ENCODE measurements at places on chromosomes 4 and X. TPM values are rescaled to one million over a fixed set of nuclear protein-coding genes. Genes with fewer than 3 reads are reported as not detected.

DNA sequence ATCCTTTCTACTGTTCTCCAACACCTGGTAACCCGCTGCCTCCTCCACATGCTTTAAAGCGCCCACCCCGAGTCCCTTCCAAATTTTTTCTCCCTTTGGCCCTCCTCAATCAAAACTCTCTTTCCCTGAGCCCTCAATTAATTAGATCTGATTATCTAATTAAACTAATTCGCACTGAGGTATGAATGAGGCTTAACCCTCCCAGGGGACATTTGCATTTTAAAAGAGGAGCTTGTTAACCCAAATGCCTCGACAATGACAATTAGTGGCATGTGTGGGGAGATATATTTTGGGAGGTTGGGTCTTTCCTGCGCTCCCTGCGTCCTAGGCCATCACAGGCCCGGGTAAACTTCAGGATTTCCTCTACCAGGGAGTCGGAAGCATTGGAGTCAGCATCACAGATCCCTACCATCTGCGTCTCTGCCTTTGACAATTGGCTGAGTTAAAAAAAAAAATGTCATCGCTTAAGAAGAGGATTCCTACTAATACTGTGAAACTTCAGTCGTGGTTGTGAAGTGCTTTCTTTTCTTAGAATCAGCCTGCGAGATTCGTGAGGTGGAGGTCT lies 50.6 kb downstream of the TENM3 start:
- no peak overlapping the region for H3K27ac ChIP-seq
- H3K4me3 ChIP-seq, result no peak overlapping the region
- no peaks in the 10 kb centered on the region for H3K27me3 ChIP-seq
- H3K4me1 ChIP-seq, result peaks cover 8% of the 10 kb centered on the region
- peak; percentile 30 for DNase-seq
- no peaks in the 10 kb centered on the region for H3K36me3 ChIP-seq

DNA sequence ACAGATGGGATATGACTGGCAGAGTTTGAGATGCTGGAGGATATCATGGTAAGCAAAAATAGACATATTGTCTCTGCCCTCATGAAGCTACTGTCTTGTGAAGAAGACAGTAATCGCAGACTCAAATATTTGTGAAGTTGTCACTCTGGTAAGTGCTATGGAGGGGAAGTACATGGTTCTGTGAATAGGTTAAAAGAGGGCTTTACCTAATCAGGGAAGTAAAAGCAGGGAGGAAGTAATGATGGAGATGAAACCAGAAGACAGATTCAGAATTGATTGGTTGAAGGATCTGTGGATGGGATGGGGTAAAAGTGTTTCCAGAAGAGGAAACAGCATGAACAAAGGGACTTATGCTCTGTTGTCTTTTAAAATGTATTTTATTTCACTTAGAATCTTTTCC lies 19.3 kb upstream of the MAGED1 start:
- H3K27ac ChIP-seq, result no peak overlapping the region
- no peaks in the 10 kb centered on the region for H3K4me1 ChIP-seq
- peaks cover 7% of the 10 kb centered on the region for H3K36me3 ChIP-seq
- no peaks in the 10 kb centered on the region for H3K27me3 ChIP-seq
- no peak overlapping the region for H3K4me3 ChIP-seq

GRCh38 chrX:63250253-63250868 lies 100.8 kb downstream of the SPIN4 start:
- H3K36me3 ChIP-seq, result no peaks in the 10 kb centered on the region
- H3K27ac ChIP-seq, result no peak overlapping the region
- no peaks in the 10 kb centered on the region for H3K4me1 ChIP-seq
- DNase-seq, result peak; percentile 38

- H3K4me1 ChIP-seq, result no peaks in the 10 kb centered on the region
- H3K36me3 ChIP-seq, result no peaks in the 10 kb centered on the region
Measured at GRCh38 chr4:114874321-114874720, 239.1 kb downstream of the NDST4 start.

GRCh38 chr4:62070291-62070852 lies 870.2 kb downstream of the ADGRL3 start:
- peak; percentile 40 for DNase-seq
- H3K36me3 ChIP-seq, result no peaks in the 10 kb centered on the region
- H3K27ac ChIP-seq, result no peak overlapping the region
- no peaks in the 10 kb centered on the region for H3K4me1 ChIP-seq

- H3K27ac ChIP-seq, result no peak overlapping the region
- no peak overlapping the region for H3K4me3 ChIP-seq
- H3K27me3 ChIP-seq, result no peaks in the 10 kb centered on the region
- no peak for DNase-seq
- no peaks in the 10 kb centered on the region for H3K4me1 ChIP-seq
Measured at GRCh38 chr4:114783215-114783595, 184.6 kb downstream of the UGT8 start.

DNA sequence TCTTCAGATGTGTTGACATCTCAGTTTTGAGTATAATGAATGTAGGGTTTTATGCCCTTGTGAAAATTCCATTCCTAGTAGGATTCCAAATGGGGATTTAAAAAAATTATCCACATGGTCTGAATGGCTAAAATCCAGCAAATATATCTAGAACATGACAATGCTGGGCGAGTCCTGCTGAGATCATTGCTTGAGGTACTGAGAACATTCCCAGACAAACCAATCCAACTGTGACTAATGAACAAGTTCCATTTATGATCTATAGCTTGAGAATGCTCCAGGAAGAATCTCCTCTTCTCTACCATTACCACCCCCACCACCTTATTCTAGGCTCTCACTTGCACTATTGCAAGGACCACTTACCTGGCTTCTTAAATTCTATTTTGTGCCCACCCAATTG lies 77.2 kb upstream of the IL1RAPL2 start:
- no peaks in the 10 kb centered on the region for H3K4me1 ChIP-seq
- H3K27me3 ChIP-seq, result no peaks in the 10 kb centered on the region
- H3K4me3 ChIP-seq, result no peak overlapping the region

DNA sequence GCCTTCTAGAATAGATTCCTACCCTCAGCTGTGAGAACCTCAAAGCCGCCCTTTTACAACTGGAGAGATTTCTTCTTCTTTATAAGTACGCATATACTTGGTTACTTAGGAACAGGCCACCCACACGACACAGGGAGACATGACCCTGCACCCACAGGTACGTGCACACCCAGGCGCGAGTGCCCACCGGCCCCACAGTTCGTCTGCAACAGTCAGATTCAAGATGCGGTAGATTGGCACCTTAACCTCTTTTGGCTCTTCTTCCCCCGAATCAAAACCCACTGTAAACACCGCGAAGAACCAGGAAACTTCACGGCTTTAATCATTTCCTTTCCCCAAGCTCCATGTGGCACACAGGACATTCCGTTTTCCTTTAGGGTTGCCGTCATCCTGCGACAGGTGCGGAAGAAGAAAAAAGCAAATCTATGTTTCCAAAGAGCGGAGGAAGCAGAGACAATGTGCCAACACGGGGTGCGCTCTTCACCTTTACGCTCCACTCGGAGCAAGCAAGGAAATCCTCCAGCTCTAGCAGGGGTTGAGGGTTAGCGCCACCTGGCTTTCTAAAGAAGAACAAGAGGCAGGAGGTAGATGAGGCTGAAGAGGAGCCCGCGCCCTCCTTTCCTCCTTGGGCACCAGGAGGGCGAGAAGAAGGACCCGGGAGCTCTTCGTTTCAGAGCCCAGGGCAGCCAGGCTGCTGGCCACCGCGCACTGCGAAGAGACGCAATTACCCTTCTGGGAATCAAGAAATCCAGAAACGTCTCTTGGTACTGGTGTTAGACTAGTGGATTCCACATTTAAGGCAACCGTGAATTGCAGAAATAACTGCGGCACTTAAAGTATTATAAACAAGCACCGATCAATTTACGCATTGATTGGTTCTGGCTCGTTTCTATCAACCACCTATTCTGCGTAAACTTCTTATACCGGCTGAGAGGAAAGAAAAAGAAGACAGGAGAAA lies 35.7 kb downstream of the HAND2 start:
- DNase-seq, result peak; percentile 88
- no peak overlapping the region for H3K27ac ChIP-seq
- H3K4me1 ChIP-seq, result no peaks in the 10 kb centered on the region

RPGR gene
- 5.9 TPM for total RNA-seq

Data from H9 (cell line).